ENCODE measurements at places on chromosomes 12 and 14.
A peak's percentile ranks its signal among the peaks of the same experiment; 100 is the strongest.

GRCh38 chr14:61213191-61213621 is 67.9 kb downstream of the TMEM30B start:
- no peak for DNase-seq

DNA sequence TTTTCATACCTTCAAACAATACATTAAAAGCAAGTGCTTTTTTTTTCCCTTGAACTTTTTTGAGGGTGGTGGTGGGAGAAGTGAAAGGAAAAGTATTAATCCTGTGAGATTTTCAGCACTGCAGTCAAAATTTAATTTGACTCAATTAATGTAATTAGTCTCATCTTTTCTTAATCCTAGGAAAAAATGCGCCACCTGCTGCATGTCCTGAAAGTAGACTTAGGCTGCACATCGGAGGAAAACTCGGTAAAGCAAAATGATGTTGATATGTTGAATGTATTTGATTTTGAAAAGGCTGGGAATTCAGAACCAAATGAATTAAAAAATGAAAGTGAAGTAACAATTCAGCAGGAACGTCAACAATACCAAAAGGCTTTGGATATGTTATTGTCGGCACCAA is 52.2 kb downstream of the SPATA7 start:
- DNase-seq = no peak

- DNase-seq = no peak
These were observed 38.2 kb downstream of the NCKAP5L start for GRCh38 chr12:49789992-49790391.

DNA sequence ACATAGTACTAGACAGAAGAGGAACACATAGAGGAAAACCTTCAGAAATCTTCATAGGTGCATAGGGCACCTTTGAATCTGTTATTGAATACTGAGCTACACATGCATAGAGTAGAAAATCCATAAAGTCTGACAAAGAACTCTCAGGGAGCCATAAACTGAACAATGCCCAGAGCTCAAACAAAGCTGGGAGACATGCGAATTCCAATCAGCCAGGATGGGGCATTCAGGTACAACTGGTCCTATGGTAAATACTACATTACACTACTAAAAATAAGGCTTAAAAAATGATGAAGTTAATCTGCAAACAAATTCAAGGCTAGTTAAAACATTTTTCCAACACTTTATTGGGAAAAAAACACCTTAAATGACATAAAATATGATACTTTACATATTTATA is 259.7 kb downstream of the DIO2 start:
- no peak for DNase-seq

GRCh38 chr12:81596558-81596957 is 162.6 kb downstream of the PPFIA2 start:
- no peak for DNase-seq

DNA sequence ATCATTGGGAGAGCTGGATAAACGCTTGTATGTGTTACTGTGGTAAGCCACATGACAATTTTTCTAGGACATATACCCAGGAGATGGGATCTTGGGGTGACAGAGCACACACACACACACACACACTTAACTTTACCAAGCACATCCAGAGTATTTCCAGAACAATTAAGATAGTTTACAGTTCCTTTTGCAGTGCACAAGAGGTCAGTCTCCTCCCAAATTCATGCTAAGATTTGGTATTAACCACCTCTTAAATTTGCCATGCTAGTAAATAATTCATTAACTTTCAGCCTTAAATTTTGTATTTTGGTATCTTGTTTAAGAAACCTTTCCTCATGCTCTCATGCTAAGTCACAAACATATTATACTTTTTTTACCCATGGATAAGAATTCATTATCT is 33.9 kb upstream of the LIMA1 start:
- DNase-seq = no peak

DNA sequence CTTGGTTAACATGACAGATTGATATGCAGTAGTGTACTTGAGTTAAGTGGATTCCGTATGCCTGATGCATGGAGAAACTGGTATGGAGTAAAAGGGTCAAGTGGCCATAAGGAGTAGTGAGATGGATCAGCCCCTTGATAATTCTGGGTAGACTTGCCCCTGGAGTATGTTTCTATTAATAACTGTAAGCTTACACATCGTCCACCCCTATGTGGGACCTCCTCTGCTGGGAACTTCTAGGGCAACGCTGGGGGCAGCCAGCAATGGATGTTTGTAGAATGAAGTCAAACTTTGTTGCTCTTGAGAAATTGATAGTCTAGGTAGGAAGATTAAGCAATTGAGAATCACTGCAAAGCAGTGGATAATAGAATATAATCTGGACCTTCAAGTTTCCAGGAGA is 3.5 kb downstream of the C12orf75 start:
- DNase-seq = no peak

DNA sequence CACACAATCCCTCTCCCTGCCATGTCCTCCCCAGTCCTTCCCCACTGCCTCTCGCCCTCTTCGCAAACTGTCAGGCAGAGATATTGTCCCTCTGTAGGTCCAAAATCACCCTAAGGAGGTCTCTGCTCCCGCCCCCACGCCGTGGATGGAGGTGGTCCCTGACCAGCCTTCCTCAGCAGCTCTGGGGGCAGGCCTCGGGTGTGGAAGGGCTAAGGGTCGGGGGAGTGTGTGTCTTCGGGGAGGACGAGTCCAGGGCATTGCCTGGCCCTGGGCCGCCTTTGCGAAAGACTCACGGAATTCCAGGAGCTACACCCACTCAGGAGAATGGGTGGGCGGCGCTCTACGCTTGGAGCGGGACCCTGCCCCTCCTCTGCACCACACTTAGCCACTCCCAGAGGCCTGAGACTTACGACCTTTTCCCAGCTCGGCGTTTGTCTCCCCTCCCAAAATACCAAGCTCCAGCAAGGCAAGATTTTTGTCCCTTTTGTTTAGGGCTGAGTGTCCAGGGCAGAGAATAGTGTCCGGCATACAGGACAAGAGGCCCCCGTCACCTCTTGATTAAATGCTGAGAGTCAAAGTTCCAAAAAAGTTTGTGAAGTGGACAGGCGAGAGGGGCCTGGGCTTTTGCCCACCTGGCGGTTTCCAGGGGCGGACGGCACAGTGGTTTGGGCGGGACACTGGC is 881 bp downstream of the PYGL start:
- no peak for DNase-seq

GRCh38 chr14:93332397-93332852 is 411 bp downstream of the BTBD7 start:
- DNase-seq = peak; percentile 34

DNA sequence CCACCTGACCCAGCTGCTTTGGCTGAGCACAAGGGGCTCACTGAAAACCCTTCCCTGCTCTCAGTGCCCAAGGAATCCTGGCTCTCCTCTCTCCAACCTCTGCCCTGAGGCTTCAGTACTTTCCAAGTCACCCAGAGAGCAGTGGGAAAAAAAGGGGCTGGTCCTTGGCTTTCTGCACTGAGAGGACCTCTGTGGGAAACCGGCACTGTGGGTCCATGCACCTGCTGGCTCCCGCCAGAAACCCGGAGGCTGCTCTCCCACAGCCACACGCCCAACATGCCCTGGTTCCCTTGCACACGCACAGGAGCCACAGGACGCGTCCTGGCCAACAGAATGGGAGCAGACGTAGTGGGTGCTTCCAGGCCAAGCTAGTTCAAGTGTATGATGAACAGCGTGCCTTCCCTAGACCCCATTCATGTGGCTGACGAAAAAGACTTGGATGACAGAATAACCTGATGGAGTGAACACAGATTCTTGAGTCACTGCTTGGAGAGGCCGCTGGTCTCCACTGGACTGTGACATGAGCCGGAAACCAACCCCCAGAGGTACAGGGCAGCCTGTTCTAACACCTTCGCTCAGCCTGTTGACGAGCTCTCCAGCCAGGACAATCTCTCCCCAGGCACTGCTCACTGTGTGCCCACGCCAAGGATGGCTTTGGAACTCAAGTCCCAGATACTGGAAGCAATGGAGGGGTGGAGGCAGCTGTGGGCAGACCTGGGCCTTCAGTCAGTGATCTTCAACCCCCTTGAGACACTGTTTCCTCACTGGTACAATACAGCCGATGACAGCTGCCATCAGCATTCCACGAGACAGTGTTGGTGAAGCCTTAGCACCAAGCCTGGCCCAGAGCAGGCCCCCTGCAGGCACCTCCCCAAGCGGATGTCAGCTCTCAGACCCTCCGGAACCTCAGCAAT is 87.7 kb downstream of the ITPK1 start:
- DNase-seq = no peak

DNA sequence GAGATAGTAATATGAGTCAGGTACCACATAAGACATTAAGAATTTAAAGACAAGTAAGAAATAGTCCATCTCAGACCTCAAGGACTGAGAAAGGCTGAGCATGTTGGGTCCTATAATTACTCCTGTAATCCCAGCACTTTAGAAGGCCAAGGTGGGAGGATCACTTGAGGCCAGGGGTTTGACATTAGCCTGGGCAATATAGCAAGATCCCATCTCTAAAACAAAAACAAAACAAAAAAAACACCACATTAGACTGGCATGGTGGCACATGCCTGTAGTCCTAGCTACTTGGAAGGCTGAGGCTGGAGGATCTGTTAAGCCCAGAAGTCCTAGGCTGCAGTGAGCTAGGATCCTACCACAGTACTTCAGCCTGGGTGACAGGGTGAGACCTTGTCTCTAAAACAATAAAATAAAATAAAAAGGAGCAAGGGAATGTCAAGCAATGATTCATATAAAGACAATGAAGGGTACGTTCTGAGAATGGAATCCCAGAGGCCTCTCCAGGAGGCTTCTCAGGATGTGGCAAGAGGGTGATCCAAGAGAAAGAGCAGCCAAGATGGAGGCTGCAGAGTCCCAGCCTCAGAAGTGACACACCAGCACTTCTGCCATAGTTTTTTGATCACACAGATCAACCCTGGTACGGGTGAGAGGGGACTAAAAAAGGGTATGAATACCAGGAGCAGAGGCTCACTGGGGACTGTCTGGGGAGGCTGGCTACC is 206.4 kb downstream of the CRADD start:
- DNase-seq = no peak

DNA sequence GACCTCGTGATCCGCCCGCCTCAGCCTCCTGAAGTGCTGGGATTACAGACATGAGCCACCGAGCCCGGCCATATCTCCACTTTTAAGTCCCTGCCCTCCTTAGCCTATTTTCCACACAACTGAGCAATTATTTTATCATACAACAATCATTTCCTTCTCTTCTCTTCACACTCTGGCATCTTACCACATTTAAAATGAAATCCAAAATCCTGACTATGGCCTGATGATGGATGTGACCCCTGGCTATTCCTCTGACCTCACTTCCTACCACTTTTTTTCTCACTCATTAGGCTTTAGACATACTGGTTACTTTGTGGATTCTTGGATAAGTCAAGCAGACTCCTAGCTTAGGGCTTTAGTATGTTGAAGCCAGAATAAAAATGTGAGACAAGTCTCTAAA is 21.9 kb upstream of the EID3 start:
- DNase-seq = no peak

DNA sequence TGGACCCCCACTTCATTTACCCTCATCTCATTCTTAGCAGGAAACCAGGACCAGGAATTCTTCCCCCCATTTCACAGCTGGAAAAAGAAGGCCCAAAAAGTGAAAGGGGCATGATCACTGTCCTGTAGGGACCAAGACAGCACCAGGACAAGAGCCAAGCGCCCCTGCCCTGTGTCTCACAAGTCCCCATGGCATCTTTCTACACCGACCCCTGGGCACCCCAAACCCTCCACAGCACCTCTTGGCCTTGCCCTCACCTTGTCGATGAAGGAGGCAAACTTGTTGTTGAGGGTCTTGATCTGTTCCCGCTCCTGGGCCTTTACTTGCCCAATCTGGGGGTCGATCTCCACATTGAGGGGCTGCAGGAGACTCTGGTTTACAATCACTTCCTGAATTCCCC is 710 bp downstream of the KRT76 start:
- DNase-seq = no peak

- no peak for DNase-seq
These were observed 13.7 kb downstream of the TRMT61A start for GRCh38 chr14:103542605-103543088.

DNA sequence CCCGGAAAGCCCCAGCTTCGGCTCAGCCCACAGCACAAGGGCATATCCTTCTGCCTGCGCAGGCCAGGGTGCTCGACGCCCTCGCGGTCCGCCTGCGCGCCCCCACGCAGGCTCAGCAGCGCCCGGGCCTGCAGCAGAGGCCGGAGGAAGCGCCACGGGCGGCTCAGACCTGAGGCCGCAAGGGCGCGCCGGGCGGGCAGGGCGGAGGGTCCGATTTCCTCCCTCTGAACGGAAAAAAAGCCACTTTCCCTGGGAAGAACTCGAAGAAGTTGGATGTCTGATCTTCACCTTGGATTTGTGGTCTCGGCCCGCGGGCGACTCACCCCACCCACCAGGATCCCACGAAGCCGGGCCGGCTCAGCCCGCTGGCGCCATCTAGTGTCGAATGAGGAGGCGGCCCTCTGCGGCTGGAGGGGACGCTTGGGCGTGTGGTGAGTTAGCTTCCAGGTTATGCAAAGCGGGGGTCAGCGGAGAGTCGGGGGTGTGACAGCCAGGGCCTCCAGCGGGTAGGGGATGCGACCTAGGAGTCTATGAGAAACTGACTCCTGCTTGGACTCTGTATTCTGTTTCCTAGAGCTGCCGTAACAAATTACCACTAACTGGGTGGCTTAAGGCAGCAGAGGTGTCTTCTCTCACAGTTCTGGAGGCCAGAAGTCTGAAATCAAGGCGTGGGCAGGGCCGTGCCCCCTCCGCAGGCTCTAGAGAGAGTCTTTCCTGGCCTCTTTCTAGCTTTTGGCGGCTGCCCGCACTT is 40.0 kb upstream of the SRSF5 start:
- DNase-seq = peak; percentile 33

DNA sequence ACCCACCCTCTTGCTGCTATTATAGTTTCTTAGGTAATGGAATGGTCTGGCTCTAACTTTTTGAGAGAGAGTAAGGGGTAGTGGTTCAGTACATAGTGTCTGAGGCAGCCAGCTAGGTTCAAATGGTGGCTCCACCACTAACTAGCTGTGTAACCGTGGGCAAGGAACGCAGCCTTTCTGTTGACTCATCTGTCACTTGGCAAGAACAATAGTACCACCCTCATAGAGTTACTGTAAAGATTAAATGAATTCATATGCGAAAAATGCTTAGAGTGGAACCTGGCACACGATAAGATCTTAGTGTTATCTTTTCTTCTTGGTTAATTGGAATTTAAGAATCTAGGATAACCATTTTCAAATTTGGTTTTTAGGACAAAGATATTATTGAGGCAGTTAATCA is 14.0 kb downstream of the CCDC62 start:
- DNase-seq = no peak

- DNase-seq = no peak
These were observed 28.3 kb downstream of the ETV6 start for GRCh38 chr12:11677752-11678151.

DNA sequence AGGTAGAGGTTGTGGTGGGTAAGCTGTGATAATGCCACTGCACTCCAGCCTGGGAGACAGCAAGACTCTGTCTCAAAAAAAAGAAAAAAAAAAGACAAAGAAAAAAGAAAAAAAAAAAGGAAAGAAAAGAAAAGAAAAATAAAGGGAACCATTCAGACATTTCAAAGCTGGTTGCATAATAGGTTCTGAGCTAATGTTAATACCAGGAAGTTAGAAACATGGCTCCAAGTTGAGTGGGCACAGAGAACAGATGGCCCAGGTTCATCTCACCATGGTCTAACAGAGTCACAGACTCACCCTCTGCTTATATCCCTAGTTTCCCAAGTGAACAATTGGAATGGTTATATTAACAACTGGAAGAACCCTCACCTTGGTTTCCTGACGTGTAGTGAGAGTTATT is 17.4 kb upstream of the ZDHHC17 start:
- no peak for DNase-seq
